ENCODE measurements at places on chromosomes 11 and 22.
A peak's percentile ranks its signal among the peaks of the same experiment; 100 is the strongest.

DNA sequence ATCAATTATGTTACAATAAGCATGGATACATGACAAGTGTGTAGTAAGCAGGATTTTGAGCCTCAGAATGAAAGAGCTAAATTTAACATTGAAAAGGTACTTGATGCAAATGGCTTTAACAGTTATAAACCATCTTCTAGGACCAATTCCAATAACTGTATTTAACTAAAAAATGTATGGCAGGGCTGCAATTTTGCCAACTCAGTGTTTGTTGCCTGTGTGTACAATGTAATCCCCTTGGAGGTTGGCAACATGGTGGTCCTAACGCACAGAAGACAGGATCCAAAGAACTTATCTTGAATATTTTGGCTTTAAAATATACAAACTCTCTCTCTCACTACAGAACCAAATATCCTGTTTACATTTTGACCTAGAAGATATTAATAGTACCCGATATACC, 2314.1 kb downstream of the LRRC4C start:
- DNase-seq: no peak

DNA sequence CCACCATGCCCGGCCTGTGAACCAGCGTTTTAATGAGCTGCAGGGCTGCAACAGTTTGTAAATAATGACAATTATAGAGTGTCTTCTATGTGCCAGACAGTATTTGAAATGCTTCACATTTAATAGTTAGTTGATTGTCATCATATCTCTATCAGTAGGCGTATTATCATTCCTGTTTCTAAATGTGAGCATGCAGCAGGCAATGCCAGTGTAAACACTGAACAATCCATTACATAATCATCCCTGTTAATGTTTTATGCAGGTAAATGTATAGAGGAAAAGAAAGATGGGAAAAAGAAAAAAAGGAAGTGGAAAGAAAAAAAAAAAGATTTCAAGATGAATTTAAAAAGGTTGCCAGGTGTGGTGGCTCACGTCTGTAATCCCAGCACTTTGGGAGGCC, 52.3 kb downstream of the ZBTB44 start:
- no peak for DNase-seq

DNA sequence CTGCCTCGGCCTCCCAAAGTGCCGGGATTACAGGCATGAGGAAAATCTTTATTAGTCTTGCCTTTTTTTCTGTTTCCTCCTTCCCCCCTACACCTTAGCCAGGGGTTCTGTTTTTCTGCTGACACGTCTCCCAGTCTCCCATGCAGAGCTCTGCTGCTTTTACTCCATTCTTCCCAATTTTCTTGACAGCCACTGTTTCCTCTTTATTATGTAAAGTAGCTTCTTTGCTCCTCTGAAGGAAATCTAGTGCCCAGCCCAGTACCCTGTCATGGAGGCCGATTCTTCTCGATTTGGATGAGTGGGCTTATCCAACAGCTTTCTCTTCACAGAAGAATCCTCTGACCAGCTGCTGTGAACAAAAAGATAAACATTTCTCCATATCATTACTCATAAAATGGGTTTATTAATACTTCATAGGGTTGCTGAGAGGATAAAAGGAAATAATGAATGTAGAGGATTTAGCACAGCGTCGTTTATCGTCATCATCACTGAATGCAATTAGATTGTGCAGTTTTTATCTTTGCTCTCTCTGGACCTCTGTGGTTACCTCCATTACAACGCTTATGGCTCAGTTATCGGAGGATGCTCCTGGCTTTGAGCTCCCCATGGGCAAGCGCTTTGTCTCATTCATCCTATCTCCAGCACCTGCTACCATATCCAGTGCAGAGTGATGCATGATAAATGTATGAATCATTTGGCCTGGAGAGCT, 375.6 kb upstream of the C11orf87 start:
- DNase-seq: no peak

DNA sequence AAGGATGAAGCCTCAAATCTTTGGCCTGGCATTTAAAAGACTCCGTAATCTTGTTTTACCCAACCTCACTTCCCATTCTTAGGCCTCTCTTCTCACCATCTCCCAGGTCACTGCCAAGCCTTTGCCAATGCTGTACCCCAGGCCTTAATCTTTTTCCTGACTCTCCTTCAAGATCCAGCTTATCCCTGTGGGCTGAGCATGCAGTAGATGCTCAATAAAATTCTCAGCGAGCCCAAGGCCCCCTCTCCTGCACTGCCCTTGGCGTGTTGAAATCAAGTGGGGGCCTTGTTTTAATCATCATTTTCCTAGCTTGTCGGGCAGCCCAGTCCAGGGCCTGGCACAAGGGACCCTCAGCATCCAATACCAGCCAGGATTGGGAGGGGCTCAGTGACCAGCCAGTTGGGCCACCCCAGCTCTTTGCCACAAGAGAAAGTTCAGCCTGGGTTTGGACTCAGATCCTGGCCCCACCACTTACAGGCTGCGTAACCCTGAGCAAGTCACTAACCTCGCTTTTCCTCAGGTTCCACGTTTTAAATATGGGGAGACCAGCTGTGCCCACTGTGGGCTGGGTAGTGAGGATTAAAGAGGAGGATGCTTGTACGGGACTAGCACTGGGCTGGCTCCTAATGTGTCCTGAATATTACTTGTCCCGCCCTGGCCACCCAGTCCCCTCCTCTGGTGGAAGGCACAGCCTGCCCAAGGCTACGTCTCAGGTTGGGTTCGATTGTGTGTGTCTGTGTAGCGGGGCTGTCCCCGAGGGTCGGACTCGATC, 943 bp upstream of the YWHAH start:
- DNase-seq: no peak

DNA sequence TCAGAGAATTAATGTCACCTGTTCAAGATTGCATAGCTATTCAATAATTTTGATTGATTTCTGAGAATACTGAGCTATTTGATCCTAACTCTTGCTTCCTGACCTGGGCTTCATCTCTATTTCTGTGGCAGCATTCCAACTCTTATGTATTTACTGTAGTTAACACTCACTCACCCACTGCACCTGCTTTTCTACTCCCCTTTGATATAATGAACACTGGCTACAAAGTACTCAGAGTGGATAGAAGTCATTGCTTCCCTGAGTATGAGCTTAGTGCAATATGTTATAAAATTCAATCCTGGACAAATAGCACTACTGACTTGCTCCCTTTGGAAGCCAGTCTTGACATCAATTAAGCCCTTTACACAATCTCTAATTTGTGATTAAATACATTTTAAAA, 117.2 kb downstream of the APIP start:
- DNase-seq: no peak

- no peak for DNase-seq
These were observed 9.7 kb upstream of the BID start for GRCh38 chr22:17783773-17784480.

- DNase-seq: peak; percentile 41
These were observed 904 bp downstream of the SLC35F2 start for GRCh38 chr11:107857550-107858216.

- DNase-seq: no peak
These were observed 122.7 kb downstream of the EFCAB6 start for GRCh38 chr22:43689356-43689755.

DNA sequence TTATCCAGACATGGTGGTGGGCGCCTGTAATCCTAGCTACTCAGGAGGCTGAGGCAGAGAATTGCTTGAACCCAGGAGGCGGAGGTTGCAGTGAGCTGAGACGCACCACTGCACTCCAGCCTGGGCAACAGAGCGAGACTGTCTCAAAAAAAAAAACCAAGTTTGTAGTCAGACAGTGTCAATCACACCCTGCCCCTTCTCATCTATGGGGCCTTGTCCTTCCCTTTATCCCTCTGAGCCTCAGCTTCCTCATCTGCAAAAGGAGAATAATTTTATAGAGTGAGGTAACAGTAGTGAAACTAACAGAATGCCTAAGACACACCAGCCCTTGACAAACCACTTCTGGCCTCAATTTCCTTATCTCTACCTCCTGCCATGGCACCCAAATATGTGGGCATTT, 10.7 kb downstream of the BCL9L start:
- no peak for DNase-seq

DNA sequence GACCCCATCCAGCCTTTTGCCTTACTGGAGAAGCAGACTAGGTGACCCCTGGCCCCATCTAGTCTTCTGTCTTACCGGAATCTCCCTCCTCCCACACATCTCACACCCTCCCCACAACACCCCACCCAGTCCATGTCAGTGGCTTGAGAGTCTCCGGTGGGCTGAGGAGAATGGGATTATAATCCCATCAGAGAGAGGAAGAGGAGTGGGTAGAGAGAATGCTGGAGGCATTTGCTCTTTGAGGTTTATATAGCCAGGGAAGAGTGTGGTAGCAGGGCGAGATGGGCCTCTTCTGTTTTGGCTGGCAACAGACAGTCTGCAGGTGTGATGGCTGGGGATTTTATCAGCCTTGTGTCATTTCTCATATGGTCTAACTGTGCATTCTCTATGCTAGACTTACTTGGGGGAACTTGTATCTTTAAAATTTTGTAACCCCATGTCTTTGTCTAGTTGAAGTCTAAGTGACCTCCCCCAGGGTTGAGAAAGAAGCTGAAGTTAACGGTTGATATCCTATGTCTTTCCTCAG, 50.3 kb downstream of the GRAMD1B start:
- DNase-seq: no peak

GRCh38 chr22:38453996-38454352, 1.0 kb downstream of the KCNJ4 start:
- no peak for DNase-seq

- DNase-seq: peak; percentile 83
These were observed 14.6 kb downstream of the PPME1 start for GRCh38 chr11:74185695-74186094.

- DNase-seq: no peak
These were observed 71.8 kb upstream of the TEAD1 start for GRCh38 chr11:12602421-12602820.

DNA sequence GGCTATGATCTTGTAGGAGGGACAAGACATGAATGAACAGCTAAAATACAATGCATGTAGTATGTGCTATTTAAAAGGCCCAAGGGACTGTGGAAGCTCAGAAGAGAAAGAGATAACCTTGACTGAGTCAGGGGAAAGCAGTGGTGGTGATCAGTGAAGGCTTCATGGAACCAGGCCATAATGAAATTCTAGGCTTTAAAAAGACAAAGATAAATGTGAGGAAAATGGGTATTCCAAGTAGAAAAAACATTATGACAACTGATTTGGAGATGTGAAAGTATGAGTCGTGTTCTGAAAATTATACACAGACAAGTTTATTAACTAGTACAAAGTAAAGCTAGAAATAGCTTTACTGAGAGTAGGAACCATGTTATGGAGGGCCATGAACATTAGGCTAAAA, 189.8 kb downstream of the SOX6 start:
- DNase-seq: peak; percentile 69

- DNase-seq: no peak
These were observed 47.8 kb upstream of the PTPRJ start for GRCh38 chr11:47932544-47932943.

GRCh38 chr11:17496406-17496805, 19.8 kb upstream of the ABCC8 start:
- DNase-seq: no peak

GRCh38 chr11:20881328-20882079, 212.1 kb downstream of the NELL1 start:
- DNase-seq: no peak

- DNase-seq: no peak
These were observed 27.7 kb downstream of the TSPAN32 start for GRCh38 chr11:2329551-2329950.

- DNase-seq: no peak
These were observed 25.3 kb downstream of the C11orf71 start for GRCh38 chr11:114375052-114375451.

DNA sequence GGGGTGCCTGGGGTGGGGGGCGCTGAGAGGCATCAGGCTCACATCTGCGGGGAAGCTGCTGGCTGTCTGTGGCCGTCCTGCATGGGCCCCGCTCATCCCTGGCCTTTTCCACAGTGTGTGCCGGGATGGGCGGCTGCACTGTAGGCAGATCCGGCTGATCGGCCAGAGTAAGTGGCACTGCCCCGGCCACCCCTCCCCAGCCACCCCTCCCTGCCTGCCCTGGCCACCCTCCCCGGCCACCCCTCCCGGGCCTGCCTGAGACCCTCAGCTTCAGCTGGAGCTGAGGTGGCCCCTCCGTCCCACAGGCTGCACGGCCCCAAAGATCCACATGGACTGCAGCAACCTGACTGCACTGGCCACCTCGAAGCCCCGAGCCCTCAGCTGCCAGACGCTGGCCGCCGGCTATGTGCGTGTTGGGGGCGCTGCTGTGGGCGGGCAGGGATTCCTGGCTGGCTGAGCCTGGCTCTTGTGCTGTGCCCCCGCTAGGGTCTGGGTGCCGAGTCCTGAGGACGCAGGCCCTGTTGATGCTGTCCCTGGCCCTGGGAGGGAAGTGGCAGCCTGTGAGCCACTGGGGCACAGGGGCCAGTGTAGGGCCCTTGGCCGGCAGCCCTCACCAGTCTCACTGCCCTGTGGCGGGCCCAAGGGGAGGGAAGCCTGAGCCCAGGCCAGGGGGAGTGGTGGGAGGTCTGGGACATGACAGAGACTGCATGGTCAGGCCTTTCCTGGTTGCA, 10.9 kb downstream of the MUC2 start:
- DNase-seq: no peak

GRCh38 chr11:73425108-73425507, 48.9 kb downstream of the RELT start:
- DNase-seq: no peak

DNA sequence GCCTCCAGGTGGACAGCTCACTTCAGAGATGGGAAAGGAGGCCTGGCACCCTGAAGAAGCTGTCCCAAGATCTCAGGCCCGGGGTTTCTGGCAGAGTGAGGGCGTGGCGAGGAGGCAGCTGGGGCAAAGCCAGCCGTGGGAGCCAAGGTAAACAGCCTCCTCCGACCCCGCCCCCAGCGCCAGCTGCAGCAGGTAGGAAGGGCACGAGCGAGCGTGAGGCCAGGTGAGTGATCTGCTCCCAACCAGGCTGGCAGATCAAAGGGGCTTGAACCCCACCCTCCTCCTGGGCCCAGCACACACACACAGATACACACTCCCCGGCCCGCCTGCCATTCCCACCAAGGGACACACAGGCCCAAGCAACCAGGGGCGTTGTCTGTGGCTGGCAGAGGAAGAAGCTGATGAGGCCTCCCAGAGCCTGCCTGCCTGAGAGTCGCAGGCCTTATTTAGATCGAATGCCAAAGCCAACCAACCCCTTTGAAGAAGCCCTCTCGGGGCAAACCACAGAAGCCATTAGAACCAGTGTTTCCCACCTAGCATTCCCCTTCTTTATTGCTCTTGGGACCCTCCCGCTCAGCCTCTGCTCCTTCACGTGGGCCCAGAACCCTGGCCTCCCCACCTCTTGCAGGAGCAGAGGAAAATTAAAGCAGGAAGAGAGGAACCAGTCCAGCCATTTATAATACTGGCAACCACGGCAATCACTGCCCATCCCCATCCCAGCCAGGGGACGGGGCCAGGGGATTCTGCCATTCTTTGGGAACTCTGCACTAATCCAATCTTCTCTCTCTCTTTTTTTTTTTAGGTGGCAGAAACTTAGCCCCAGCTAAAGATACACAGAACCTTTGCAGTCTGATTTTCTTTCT, 5.0 kb downstream of the PDGFB start:
- DNase-seq: no peak

GRCh38 chr22:49351761-49352227, 475.9 kb downstream of the BRD1 start:
- DNase-seq: no peak

GRCh38 chr11:63841554-63841953, 2.6 kb downstream of the MARK2 start:
- DNase-seq: peak; percentile 22

- DNase-seq: no peak
These were observed 33.6 kb downstream of the LRRC32 start for GRCh38 chr11:76636826-76637460.
